ENCODE measurements at places on chromosomes 5 and 9.

DNA sequence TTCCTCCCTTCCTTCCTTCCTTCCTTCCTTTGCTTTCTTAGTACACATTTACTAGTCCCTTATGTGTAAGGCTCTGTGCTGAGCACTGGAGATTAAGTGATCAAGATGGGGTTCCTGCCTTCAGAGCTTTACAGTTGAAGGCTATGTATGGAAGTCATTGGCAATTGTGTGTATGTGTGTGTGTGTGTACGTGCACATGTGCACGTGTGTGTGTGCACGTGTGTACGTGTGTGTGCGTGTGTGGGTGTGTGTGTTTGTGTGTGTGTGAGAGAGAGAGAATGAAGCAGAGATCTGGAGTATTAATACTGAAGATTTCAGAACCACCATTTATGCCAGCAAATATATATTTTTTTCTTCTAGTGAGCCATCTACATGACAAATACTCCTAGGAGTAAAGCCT is 184.9 kb upstream of the NFIB start:
- DNase-seq = no peak

GRCh38 chr5:163345216-163345615 is 92.2 kb upstream of the CCNG1 start:
- DNase-seq = no peak

GRCh38 chr9:125774106-125774505 is 26.9 kb downstream of the PBX3 start:
- DNase-seq = no peak

GRCh38 chr9:79567671-79568098 is 4.1 kb upstream of the TLE4 start:
- DNase-seq = no peak

- DNase-seq = no peak
Observed at GRCh38 chr9:83698976-83699585, 8.7 kb downstream of the UBQLN1 start.

- DNase-seq = no peak
Observed at GRCh38 chr9:27589462-27589861, 16.2 kb upstream of the C9orf72 start.

DNA sequence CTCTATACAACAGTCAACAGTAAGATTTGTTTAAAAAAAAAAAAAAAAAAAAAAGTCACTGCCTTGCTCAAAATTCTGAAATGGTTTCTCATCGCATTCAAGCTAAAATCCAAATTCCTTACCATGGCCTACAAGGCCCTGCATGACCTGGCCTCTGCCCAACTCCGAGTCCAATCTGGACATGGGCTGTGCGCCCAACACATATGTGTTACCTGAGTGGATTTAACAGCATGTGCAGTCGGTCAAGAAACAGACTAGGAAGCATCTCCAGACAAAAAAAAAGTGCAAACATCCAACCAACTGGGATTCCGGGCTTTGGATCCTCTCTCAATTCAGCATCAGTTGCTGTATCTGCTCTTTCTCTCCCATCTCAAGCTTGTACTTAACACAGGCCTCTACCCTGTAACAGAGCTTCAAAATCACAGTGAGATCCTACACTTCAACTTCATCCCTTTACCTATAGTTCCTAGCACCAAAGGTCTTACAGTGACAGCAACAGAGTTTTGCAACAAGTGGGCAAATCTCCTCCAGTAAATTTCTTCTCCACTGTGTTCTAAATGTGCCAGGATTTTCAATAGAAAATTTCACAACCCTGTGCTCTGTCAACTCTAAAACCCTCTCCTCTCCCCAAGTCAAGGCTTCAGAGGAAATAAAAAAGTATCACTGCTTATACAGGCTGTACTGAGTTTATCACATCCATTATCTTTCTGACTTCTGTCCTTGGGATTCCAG is 19.6 kb downstream of the ZNF608 start:
- DNase-seq = no peak

DNA sequence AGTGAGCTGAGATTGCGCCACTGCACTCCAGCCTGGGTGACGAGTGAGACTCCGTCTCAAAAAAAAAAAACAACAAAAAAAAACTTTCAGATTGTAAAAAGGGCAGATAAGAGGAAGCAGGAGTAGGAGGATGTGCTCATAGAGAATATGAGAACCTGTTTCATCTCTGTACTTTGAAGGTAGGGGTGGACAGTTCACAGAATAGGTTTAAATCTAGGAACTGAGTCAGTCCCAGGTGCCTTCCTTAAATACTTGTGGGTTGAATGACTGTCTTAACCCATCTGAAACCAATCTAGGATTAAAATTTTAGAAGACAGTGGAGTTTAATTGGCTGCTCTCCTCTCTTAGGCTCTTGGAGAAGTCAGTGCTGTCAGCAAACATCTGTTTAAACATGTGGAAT is 12.4 kb downstream of the POLK start:
- no peak for DNase-seq

GRCh38 chr5:15995341-15996052 is 184.1 kb downstream of the MARCHF11 start:
- no peak for DNase-seq

- DNase-seq = no peak
Observed at GRCh38 chr5:125411071-125411743, 664.8 kb upstream of the ZNF608 start.

DNA sequence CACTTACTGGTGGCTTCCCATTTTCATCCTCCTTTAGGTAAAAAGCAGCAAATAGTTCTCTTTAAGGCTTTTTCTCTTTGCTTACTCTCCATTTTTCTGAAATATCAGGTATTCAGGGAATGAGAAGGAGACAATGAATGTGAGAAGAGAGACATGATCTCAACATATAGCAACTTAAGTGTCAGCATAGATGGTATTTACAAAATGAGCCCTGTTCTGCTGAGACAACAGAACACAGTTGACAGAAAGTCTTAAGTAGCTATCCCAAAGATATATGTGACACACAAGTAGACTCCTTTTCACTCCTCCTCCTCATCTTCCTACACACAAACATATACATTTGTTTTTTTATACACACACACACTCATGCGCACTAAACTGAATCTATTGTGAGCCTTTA is 649.3 kb upstream of the WWC1 start:
- DNase-seq = no peak

GRCh38 chr5:59287884-59288283 is 605.6 kb downstream of the PDE4D start:
- no peak for DNase-seq

GRCh38 chr5:6506611-6507010 is 58.0 kb downstream of the UBE2QL1 start:
- no peak for DNase-seq

- no peak for DNase-seq
Observed at GRCh38 chr9:16543225-16543624, 327.2 kb downstream of the BNC2 start.

DNA sequence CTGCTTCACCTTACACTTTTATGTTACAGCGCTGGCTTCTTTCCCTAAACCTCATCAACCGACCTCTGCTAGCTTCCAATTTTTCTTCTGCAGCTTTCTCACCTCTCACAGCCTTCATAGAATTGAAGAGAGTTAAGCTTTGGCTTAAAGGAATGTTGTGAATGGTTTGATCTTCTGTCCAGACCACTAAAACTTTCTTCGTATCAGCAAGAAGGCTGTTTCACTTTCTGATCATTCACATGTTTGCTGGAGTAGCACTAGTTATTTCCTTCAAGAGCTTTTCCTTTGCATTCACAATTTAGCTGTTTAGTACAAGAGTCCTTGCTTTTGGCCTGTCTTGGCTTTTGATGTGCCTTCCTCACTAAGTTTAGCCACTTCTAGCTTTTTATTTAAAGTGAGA is 49.5 kb downstream of the NR3C1 start:
- no peak for DNase-seq

DNA sequence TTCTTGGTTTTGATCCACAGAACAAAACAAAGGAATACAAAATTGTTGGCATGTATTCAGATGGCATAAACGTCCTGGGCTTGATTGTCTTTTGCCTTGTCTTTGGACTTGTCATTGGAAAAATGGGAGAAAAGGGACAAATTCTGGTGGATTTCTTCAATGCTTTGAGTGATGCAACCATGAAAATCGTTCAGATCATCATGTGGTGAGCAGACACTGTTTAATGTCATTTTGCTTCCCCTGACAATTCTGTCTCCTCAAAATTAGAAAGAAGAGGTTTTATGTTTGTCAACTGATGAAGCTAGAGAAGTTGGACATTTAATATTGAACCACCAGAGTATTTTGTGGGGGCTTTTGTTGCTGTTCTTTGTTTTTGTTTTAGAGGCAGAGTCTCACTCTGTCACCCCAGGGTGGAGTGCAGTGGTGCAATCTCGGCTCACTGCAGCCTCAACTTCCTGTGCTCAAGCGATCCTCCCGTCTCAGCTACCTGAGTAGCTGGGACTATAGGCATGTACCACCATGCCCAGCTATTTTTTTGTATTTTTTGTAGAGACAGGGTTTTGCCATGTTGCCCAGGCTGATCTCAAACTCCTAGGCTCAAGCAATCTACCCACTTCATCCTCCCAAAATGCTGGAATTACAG is 82.0 kb downstream of the SLC1A1 start:
- DNase-seq = no peak

DNA sequence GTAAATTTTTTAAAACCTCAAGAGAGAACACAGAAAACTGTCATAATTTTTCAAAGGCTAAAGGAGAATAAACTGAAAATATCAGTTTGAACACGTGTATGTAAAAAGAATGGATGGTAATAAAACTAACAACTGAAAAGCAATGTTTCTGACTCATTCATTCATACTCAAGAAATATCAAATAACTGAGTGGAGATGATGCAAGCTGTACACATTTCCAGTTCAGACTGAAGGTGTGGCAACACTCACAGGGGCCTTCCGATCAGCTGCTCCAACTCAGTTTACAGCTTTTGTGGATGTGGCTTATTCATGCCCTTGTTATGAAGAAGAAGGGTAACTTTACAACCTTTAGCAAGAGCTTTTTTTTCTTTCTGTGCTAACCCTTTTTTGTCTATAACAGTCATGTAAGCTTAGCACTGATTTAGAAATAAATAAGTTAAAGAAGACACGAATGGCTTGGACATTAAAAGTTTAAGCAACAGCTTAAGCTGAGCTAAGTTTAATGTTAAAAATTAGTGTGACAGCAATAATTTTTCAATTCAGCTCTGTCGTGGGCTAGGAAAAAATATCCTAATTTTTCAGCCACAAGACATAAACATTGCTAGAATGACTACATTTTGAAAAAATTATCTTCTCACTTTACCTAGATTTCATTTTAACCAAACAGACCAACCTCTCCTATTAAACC is 453.5 kb downstream of the RAB3C start:
- DNase-seq = no peak

DNA sequence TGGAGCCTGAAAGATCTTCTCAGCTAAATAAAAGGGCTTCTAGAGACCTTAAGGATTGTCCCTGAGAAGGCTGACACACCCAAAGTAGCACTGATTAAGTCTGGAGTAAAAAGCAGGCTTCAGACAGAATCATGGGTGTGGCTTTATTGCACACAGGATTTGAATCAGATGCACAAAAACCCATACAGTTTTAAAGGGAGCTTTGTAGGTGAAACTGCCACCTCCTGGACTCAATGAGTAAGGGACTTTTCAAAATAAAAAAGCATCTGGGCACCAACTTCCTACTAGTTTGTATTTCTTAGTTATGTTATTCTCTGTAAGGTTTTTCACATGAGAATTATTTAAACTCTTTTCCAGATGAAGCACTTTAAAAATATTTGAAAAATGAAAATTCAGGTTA is 129.4 kb downstream of the EDIL3 start:
- DNase-seq = no peak

DNA sequence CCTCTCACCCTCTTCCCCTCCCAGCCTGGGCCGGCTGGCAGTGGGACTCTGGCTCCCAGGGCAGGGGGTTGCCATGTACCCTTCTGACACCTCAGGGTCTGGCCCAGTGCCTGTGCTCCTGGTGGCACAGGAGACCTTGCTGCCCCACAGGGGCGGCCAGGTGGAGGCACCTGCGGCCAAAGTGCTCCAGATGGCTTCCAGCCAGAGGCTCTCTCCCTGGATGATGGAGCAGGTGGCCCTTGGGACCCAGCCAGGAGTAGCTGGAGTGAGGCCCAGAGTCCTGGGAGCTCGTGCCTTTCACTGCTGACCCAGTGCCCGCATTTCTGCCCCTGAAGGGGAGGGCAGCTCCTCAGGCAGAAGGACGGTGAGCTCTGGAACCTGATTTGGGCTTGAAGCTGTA is 87.3 kb downstream of the NTNG2 start:
- no peak for DNase-seq

DNA sequence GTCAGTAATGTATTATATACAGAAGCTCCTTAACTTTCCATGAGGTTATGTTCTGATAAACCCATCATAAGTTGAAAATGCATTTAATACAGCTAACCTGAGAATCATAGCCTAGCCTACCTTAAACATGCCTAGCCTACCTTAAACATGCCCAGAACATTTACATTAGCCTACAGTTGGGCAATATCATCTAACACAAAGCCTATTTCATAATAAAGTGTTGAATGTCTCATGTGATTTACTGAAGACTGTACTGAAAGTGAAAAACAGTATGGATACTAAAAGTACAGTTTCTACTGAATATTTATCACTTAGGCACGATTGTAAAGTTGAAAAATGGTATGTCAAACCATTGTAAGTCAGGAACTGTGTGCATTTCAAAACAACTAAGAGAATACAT is 1.6 kb downstream of the GM2A start:
- DNase-seq = no peak

- DNase-seq = no peak
Observed at GRCh38 chr9:107246259-107247254, 36.5 kb upstream of the RAD23B start.

DNA sequence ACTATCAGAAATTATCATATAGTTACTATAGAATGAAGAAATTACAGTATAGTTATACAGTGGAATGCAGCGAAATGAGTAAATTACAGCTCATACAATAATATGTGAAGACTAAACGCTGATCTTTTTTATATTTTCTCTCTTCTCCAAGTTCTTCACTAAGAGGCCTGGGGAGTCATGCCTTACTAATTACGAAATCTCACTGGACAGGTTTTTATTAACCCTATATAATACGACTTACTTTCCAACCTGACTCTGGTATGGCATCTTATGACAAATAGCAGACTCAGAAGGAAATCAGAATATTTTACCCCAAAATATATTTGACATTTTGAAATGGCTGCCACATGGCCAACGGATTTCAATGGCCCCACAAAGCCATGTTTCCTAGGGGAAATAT is 9.1 kb downstream of the CARNMT1 start:
- no peak for DNase-seq

DNA sequence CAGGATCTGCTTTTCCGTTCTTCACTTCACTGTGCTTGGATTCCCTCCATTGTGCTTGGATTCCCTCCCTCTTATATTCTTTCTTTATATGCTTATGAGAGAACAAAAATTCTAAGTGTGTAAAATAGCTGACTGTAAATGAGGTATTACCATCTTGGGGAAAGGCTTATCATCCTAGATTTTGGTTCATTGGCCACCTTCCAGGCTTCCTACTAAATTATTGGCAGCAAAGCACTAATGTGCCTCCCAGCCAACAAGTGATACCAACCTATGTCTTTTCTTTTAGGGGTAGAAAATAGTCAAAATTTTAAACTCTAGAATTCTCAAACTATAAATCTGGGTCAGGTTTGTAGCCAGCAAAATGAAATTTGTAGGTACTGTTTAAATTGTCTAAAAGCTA is 52.7 kb downstream of the NDUFAF2 start:
- DNase-seq = no peak
